ENCODE measurements at places on chromosomes 3 and 15. TPM values are rescaled to one million over a fixed set of nuclear protein-coding genes. Genes with fewer than 3 reads are reported as not detected.

MCTP2 gene
- 72.3 TPM for total RNA-seq

SAMMSON gene
- not detected for total RNA-seq

TPM1 gene
- total RNA-seq, result 575 TPM

SLC28A1 gene
- 61.1 TPM for total RNA-seq

DNA sequence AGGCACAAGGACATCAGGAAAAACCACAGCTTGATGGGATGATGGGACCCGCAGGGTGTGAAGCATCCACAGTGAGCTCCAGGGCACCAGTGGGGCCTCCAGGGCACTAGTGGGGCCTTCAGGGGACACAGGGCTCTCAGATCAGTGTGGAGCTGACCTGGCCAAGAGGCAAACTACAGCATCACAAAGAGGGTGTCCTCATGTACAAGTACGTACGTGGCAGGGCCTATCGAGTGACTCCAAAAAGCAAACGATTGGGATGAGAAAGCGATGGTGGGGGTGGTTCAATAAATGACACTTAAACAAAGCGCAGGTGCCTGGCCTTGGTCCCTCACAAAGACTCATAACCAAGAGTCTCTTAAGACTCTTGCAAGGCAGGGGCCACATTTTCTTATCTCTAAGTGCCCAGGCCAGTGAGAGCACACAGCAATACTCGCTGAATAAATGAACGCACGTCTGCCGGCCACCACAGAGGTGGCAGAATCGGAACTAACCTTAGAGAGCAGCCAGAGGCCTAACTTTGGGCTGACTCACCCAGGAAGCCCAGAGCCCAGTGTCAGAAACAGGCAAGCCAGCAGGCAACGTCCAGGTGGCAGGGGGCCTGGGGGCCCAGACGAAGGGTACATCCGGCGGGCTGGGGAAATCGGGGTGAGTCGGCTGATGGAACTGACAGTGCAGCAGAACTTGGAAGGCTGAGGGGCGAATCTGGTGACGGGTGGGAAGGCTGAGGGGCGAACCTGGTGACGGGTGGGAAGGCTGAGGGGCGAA lies 8.7 kb downstream of the PCSK6 start:
- no peak overlapping the region for H3K4me3 ChIP-seq
- peaks cover 8% of the 10 kb centered on the region for H3K4me1 ChIP-seq
- no peak for DNase-seq
- H3K27me3 ChIP-seq, result no peaks in the 10 kb centered on the region

- H3K4me3 ChIP-seq, result peak overlapping the region; percentile 63
- peak overlapping the region; percentile 15 for H3K27ac ChIP-seq
- H3K4me1 ChIP-seq, result peaks cover 45% of the 10 kb centered on the region
- DNase-seq, result peak; percentile 48
Observed at GRCh38 chr3:194139071-194139813, 3.3 kb downstream of the HES1 start.

DNA sequence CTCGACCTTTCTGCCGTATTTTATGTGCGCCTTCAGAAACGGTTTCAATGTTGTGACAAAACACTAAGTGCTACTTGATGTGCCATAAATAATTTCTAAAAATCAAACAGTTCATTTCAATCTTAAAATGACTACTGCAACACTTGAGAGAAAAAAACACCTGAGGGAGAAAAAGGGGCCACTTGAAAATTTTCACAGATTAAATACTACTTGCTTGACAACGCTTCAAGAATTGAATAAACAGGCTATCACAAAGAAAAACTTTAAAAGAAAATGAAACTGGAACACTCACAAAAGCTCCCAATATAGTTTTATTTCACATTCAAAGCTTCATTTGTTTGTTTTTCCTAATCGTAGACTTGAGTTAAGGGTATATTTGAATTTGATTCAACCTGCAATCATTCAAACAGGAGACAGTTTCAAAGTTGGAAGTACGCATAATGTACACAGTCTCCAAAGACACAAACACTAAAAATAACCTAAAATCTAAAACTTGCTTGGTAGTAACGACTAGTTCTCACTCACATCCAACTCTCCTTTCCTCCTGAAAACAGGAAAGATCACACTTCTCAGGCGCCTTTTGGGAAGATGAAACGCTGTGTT lies 380.7 kb downstream of the ERC2 start:
- no peaks in the 10 kb centered on the region for H3K4me1 ChIP-seq
- H3K27ac ChIP-seq, result no peak overlapping the region
- H3K36me3 ChIP-seq, result no peaks in the 10 kb centered on the region
- no peaks in the 10 kb centered on the region for H3K27me3 ChIP-seq
- no peak for DNase-seq

- no peak overlapping the region for H3K4me3 ChIP-seq
- no peak for DNase-seq
- no peaks in the 10 kb centered on the region for H3K4me1 ChIP-seq
- no peak overlapping the region for H3K27ac ChIP-seq
- H3K36me3 ChIP-seq, result no peaks in the 10 kb centered on the region
Observed at GRCh38 chr3:721086-721485, 371.7 kb upstream of the CNTN6 start.

DNA sequence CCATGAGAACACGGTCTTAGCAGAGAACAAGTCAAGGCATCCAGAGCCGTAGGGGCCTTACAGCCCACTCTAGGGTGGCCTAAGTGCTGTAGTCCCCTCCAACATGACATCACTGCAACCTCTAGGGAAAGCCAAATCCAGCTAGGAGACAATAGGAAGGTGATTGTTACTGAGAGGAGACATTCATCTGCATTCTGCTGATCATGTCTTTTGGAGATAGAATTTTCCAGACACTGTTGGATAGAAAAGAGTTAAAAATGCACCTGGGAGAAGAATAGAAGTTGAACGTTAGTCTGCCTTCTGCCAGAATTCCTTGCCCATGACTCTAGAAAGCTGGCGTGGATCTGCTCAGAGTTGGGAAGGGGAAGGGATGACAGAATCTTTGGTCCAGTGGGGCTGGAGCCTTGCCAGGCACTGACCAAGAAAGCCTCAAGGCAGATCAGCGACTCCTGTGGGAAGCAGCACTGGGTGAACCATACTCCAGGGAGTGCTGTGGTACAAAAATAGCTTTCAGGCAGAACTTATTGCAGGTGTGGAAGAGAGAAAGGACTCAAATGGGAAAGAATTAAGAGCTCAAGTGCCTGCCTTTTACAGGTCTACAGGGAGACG lies 44.8 kb upstream of the RAF1 start:
- H3K36me3 ChIP-seq, result no peaks in the 10 kb centered on the region
- H3K27ac ChIP-seq, result no peak overlapping the region
- no peak for DNase-seq
- no peaks in the 10 kb centered on the region for H3K4me1 ChIP-seq
- no peaks in the 10 kb centered on the region for H3K27me3 ChIP-seq
- no peak overlapping the region for H3K4me3 ChIP-seq

DNA sequence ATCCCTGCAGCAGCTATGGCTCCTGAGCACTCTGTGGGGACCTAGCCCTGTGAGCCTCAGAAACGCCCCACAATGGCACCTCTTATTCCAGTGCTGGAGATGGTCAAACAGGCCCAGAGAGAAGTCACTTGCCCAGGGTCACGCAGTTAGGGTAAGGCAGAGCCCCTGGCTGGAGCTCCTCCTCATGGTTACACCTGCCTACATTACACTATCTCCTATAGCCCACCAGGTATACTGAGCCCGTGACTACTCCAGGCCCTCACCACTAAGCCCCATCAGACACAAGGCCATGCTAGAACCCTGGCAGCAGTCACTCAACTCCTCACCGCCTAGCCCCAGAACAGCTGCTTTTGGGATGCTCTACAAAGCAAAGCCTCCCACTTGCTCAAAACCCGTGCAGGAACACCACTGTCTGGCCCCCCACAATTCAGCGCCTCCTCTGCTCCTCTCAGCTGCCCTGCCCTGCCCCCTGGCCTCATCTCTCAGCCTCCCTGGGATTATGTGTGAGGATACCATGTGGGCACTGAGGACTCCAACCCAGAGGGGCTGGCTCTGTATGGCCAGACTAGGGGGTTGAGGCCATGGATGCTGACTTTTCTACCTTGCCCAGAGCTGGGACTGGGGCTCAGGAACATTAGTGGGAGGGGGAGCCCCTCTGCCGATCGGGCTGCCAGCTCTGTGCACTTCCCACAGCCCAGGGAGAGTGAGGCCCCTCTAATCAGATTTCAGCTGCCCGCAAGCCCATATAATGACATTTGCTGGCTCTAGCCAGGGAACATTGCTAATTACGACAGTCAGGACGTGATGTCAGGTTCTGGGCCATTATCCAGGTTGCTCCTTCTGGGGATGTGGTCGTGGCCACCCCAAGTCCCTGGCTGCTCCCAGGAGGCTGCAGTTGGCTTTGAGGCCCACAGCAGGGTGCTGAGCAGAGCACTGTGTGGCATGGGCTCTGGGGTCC lies 4.0 kb downstream of the NT5DC2 start:
- H3K36me3 ChIP-seq, result no peaks in the 10 kb centered on the region
- H3K27me3 ChIP-seq, result no peaks in the 10 kb centered on the region

GRCh38 chr15:100250176-100250800 lies 91.5 kb downstream of the ADAMTS17 start:
- no peaks in the 10 kb centered on the region for H3K4me1 ChIP-seq
- H3K36me3 ChIP-seq, result no peaks in the 10 kb centered on the region

Data from Peyer's patch (tissue), 4 donors.